ENCODE measurements at places on chromosomes 7 and 10.

DNA sequence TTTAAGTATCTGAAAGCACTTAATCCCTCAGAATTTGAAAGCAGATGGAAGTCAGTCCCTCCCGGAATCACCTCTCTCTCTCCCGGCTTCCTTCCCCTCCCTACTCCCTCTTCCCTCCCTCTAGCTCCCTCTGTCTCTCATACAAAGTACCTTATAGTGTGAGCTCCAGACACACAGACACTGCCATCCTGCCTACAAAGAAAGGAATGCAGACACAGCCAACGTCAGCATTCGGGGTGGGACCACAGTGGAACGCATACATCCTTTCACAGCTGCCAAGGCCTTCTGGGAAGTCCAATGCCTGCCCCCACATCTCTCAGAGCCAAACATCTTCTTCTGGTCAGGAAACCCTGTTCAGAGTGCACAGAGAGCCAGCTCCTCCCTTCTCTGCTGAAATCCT lies 9.3 kb downstream of the NOD1 start:
- DNase-seq: no peak

DNA sequence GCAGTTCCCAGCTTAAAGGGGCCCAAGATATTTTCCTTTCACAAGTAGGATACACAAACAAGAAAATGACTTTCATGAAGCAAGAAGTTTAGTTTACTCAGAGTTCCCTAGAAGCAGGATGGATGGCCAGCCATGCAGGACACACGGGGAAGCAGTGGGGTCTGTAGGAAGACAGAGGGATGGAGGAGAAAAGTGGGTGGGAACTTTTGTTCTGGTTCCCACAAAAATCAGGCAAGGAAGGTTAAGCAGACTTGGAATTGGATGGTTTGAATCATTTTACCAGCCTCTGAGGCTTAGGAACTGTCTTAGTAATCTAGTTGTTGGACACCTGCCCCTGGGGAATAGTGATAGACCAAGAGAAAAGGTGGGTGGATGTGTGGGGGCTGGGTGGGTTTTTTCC lies 263.3 kb upstream of the VSTM2A start:
- no peak for DNase-seq

- DNase-seq: no peak
Observed at GRCh38 chr10:27688991-27689390, 56.6 kb downstream of the MKX start.

GRCh38 chr10:60352105-60352504 lies 37.6 kb downstream of the ANK3 start:
- DNase-seq: no peak

DNA sequence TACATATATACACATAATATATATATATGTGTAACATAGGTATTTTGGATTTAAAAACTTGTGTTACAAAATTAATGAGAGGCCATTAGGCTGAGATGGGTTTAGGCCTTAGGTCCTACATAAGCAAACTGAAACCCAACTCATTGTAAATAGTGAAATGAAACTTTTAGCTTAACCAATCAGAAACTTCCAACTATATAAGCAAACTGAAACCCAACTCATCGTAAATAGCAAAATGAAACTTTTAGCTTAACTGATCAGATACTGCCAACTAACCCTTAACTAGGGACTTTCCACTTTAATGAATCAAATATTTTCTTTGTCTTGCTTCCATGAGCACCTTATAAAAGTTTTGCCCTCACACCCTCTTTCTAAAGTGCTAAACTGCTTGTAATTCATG lies 17.3 kb upstream of the SAMD9L start:
- DNase-seq: no peak

DNA sequence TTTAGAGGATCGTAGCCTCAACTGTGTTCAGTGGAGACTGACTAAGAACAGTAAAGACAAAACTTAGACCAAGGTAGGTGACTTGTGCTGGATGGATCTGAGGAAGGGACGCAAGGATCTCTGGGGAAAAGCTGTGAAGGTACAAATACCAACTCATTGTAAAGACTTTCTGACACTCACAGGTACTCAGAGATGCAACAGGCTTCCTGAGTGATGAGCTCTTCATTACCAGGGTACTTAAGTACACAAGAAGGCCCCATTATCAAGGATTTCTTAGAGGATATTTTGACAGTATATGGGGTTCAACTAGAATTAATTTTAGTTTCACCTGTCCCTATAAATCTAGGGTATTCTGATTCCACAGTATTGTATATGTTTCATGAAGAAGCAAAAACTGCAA lies 440.7 kb downstream of the PLXDC2 start:
- no peak for DNase-seq

All from activated CD8-positive, alpha-beta memory T cell treated with anti-CD3 and anti-CD28 coated beads for 48 hours (primary cell).